Right forelimb (tissue), 1 donor: ENCODE measurements at places on chromosomes 3 and 15.

- DNase-seq: no peak
Observed at GRCh38 chr3:192726385-192726784, 956 bp downstream of the FGF12 start.

DNA sequence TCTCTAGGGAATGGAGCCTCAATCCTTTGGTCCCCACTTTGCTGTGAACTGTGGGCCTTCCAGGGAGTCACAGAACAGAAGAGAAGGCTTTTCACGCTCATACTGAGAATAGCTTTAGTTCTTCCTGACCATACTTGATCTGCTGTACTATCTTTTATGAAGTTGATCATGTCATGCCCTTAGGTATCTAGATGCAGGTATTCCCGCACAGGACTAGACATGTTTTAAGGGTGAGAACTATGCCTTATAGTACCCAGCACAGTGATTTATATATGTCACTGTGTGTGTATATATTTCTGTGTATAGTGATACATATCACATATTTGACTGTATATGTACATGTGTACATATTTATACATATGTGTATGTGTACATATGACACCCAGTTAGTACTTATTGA is 358.4 kb upstream of the SEMA6D start:
- no peak for DNase-seq

GRCh38 chr3:41716471-41716870 is 245.4 kb downstream of the ULK4 start:
- no peak for DNase-seq

DNA sequence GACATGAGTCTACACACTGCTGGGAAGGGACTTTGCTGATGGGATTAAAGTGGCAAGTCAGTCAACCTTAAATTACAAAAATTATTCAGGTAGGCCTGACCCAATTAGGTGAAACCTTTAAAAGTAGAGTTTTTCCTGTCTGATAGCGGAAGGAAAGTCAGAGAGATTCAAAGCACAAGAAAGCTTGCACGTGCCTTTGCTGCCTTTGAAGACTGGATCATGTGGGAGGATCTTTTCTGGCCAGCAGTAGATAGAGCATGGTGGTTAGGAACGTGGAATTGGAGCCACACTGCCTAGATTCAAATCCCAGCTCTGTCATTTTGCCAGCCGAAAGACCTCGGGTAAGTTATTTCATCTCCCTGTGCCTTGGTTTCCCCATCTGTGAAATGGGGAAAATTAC is 265.8 kb upstream of the PROK2 start:
- DNase-seq: no peak

- DNase-seq: no peak
Observed at GRCh38 chr3:139574026-139574947, 34.7 kb upstream of the RBP1 start.

DNA sequence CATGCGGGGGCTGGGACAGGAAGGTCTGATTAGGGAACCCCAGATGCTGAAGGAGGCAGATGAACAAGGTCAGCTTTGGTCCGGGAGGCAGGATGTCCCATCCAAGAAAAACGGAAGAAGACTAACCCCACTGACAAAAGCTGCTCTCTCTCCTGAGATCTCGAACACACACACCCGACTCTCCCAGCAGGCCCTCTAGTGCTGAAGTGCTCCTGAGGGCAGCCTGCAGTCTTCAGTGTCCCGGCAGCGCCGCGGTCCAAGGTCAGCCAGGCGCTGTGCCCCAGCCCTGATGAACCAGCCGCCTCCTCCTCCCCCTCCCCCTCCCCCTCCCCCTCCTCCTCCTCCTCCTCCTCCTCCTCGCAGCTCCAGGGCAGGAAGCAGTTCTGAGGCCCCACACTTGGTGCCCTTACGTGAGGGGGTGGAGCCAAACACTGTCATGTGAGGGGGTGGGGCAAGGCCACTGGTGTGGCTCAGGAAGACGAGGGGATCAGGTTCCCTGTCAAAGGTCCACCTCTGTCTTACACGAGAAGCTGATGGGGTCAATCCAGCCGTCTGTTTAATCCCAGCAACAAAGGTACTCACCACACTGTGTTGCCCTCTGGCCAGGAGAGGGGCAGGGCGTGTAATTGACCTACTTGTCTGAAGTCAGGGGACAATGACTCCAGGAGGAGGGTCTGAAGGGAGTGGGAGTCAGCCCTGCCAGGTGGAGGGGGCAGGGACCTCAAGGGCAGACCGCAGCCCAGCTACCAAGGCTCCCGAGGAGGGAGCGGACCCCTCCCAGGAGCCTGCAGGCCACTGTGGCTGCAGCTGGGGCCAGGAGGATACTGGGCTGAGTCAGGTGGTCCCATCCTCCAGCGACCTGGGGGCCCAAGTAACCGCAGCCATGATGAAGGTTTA is 34.3 kb downstream of the PRR23E start:
- DNase-seq: no peak

GRCh38 chr3:123392871-123393620 is 55.8 kb downstream of the ADCY5 start:
- DNase-seq: no peak

- DNase-seq: peak; percentile 68
Observed at GRCh38 chr3:14297784-14298236, 104.6 kb upstream of the SLC6A6 start.

DNA sequence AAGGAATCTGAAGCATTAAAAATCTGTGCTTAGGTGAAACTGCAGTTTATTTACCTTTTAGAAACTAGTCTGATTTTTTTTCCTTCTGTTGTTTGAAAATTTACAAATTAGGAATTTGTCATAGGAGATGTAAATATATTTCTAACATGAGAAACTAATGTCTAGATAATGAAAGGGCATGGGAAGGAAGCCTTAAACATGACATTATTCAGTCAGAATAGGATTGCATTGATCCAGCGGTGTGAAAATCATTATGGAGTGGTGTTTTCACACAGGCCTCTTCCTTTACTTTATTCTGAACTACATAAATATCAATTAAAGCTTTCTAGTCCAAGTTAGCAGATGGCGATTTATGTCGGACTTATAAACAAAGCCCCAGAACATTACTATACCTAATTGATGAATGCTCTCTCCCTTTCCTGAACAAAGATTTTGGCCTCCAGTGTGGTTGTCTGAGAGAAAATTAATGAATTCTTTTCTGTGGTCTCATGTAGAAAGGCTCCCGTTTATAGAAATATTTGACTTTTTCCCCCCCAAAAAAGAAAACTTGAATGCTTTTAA is 37.9 kb downstream of the FNDC3B start:
- DNase-seq: no peak

DNA sequence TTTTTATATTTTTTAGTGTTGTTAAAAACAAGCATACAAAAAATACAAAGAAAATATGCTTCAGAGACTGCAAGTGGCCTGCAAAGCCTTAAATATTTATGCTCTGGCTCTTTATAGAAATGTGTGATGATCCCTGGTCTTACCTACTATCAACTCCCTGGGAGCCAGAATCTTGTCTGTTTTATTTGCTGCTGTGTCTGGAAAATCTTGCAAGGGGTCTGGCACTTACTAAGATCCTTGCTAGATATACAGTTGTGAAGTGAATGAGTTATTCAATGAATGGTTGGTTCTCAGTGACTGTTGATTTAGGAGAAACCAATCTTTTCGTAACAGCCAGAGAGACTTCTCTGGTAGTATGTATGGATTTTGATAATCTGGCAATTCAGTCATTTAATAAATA is 521.0 kb upstream of the CFAP20DC start:
- DNase-seq: no peak

DNA sequence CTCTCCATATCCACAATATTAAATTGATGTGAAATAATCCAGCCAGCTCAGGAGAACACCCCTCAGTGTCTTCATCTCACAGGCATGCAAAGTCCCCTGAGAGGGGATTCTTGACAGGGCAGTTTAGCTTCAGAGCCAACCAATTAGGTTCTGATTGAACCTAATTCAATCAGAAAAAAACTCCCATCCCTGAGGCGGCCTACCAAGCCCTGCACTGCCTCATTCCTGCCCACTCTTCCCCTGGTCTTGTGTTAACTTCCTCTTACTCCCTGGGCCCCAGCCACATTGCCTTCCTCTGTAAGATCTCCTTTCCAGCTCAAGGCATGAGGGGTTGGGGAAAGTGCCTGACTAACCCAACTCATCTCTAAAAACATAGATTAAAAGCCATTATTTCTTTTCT is 46.1 kb downstream of the FRMD4B start:
- no peak for DNase-seq

- DNase-seq: no peak
Observed at GRCh38 chr3:60528651-60529050, 722.6 kb downstream of the FHIT start.

GRCh38 chr15:81184188-81184587 is 12.5 kb upstream of the IL16 start:
- no peak for DNase-seq

DNA sequence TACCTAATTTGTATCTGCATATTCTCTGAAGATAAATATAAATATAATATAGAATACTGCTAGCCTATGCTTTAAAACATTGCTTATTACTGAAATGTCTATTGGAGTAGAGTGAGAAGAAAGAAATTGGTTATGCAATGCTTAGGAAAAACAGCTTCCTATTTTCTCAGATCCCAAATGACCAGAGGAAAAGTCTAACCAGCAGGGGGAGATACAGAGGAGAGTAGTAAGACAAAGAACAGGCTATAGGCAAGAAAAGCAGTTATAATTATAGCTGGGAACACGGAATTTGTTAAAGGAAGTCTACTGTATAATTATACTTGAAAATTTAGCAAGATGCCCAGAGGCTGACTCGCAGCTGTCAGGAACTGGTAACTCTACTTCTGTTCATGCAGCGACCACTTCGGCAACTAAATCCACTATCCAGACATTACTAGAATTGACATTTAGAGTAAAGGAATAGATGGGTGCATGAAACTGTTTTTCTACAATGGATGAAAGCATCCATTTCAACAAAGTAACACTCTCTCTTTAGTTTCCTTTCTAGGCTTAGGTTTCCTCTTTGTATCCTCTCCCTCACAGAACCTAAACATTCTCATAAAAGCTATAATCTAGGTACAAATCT is 97.2 kb downstream of the TBC1D5 start:
- DNase-seq: no peak

- DNase-seq: no peak
Observed at GRCh38 chr3:17942856-17943255, 200.4 kb upstream of the TBC1D5 start.

- no peak for DNase-seq
Observed at GRCh38 chr15:94002041-94002440, 229.3 kb upstream of the MCTP2 start.

GRCh38 chr15:39869858-39870515 is 50.1 kb downstream of the GPR176 start:
- no peak for DNase-seq

DNA sequence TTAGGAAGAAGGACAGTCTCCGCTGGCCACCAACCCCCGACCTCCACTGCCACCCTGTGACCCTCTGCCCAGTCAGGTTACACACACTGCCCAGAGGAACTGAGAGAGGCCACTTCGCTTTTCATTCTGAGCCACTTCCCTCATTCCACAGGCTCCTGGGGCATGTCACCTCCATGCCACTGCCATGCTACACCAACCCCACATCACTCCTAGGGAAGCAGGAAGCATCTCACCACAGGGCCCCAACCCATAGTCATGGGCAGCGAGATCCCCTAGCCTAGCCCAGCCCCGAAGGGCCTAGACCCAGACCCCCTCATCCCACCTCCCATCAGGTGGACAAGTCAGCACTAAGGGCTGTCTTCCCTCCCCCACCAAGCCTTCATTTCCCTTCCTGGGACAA is 1.4 kb downstream of the PLCB2 start:
- no peak for DNase-seq

DNA sequence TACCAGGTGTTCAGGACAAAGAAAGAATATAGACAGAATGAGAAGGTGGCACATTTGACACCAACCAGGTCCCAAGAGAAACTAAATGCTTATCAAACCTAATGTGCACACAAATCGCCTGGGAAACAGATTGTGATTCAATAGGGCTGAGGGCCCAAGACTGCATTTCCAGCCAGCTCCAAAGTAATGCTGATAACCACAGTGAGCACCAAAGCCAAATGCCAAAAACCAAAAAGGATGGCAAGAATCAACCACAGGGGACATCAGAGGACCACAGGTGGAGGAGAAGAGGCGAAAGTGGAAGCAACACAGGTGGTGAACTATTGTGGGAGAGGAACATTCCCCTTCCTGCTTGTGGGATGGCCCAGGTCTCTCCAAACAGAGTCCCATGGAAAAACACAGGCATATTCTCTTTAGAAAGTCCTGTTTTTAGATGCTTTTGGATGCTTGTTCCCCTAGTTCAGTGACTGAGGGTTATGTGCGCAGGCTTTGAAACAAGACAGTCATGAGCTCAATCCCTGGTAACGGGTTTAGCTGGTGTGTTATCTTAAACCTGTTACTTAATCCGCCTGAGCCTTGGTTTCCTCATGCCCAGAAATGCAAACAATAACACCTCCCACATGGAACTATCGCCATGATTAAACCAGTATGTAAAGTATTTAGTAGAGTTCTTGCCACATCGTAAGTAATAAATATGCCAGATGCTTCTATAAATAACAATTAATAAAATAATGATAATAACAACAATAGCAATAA is 241.7 kb downstream of the ATP8B4 start:
- no peak for DNase-seq

DNA sequence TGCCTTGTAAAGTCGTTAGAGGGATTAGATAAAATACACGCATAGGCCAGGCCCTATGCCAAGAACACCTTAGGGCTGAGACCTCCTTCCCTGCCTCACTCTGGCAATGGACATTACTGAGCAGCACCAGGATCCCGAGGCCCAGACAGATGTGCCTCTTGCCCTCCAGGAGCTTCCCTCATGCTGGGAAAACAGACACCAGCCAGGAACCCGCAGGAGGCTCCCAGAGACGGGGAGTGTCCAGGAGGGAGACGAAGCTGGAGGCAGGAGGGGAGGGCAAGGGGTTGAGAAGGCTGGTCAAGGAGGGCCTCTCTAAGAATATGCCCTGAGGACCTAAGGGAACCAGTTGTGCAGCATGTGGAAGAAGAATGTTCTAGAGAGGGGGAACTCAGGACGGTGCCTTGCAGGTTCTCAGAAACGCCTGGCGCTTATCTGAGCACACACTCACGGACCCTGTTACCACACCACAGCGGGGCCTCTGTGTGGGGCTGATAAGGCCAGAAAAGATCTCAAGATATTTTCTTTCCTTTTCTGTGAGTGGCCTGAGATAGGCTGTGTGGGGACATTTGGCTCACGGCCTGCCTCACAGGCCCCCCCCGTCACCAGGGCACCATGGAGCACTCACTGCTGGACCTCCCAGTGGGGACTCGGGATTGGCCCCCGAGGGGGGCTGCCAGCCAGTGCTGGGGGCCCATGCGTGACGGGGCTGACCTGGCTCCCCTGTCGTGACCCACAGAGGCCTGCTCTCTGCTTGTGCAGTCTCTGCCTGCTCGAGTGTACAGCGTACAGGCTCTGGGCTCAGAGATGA is 22.0 kb upstream of the CYP11A1 start:
- DNase-seq: no peak

GRCh38 chr15:57495041-57495440 is 96.7 kb upstream of the MYZAP start:
- no peak for DNase-seq
